ENCODE measurements at places on chromosomes 6 and 20.

DNA sequence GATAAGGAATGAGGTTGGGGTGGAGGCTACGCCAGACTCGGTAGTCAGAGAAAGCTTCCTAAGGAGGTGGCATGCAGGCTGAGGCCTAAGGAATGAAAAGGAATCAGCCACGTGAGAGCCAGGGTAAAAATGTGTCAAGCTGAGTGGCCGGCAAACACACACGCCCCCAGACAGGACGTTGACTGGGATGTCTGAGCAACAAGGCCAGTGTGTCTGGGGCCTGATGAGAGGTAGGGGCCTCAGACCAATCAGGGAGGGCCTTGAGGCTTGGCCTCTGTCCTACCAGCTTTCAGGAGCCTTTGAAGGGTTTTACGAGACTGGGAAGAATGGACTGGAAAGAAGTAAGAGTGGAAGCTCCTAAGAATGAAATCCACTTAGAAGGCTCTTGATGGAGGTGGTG lies 61.0 kb upstream of the PHACTR2 start:
- DNase-seq, result no peak

DNA sequence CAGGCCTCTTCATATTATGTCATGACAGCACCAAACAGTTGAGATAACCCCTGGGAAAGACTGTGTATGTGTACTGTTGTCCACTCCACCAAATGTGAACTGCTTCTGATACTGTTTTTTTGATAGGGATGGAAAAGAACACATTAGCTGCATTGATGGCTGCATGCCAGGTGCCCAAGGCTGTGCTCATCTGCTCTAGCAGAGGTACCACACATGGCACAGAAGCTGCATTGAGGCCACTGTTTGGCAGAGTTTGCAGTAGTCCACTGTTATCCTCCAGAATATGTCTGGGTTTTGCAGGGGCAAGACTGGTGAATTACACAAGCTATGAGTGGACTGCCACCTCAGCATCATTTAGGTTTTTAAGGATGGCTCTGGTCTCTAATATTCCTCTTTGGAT lies 28.2 kb upstream of the ELMO2 start:
- no peak for DNase-seq

GRCh38 chr20:48247961-48248360 lies 462.7 kb upstream of the SULF2 start:
- DNase-seq, result no peak

DNA sequence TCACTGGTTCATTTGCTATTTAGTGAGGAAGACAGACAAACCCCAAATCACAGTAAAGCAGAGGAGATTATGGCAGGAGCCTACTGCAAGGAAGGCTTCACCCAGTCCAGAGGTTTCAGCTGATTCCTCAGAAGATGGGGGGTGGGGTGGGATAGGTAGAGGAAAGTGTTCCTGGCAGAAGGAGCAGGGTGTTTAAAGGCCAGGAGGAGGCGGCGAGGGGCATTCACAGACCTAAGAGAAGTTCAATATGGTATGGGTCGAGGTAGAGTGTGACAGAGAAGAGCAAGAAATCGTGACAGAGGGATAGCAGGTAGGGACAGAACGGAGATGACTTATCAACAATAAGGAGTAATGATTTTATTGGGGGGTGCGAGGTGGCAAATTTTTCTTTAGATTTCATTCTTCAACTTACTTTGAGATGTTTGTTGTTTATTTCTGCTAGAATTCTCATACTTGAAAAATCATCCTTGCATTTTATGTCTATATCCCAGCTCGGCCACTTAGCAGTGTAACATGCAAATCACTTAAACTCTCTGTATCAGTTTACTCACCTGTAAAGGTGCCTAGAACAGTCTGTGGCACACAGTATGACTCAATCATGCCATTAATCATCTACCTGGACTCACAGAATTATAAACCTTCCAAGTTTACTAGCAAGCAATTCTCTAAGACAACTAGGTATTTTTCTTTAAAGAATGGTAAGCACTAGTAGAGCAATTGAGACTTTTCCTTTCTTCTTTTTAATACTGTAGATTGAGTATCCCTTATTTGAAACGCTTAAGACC lies 176.7 kb downstream of the REV3L start:
- DNase-seq, result no peak

DNA sequence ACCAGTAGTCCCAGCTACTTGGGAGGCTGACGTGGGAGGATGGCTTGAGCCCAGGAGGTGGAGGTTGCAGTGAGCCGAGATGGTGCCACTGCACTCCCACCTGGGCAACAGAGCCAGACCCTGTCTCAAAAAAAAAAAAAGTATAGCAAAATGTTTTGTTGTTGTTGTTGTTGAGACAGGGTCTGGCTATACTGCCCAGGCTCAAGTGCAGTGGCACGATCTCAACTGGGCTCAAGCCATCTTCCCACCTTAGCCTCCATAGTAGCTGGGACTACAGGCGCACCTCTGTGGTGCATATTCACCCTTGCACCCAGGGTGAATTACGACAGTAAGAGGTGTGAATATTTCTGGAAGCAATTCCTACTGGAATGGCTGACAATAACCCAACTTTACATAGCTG lies 11.4 kb upstream of the UBR2 start:
- DNase-seq, result no peak

DNA sequence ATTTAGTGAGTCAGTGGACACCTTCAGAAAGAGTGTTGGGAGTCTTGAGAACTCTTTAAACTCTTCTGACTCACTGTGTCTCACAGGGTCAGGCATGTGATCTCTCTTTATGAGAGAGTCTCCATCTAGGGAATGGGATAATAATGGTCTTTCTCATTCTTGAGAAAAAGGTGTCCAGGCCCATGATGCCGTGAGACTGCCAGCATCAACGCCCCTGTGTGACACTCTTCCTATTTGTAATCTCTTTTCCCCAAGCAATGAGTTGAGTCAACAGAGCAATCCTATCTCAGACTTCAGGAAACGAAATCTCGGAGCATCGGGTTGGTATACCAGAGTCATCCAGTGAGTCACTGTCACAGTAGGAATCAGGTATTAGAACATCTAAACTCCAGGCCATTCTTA lies 82.3 kb upstream of the BMP2 start:
- DNase-seq, result no peak

DNA sequence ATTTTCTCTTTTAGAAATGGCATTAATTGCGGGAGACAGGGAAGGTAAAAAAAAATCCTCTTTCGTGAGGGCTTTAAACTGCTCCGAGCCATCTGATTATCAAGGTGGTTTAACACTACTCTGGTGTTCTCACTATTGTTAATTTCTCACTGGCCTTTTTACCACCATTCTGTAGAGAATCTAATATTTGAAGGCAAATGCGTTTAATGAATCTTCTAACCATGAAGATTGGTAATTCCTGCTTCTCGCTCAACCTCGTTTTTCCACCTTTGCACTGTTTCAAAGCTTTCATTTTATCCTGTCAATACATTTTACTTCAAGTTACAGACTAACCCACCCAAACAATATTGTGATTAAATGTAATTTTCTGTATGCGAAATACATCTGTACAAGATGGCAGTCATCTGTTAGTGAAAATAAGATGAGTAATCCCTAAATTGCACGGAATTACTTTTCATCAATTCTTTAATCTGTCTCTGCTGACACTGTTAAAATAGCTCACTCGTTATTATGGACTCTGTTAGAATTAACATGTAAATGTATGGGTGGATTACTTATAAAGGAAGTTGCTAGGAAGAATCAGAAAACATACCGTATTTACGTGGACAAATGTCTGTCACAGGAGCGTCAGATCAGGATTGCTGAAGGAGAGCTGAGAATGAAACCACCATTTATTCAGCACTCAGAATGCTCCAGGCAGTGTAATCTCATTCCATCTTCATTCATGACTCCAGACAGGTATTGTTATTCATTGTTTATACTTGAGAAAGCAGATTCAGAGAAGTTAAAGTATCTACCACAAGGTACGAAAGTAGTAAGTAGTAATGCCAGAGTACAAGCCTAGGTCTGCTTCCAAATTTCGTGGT lies 1.1 kb upstream of the LCA5 start:
- no peak for DNase-seq

DNA sequence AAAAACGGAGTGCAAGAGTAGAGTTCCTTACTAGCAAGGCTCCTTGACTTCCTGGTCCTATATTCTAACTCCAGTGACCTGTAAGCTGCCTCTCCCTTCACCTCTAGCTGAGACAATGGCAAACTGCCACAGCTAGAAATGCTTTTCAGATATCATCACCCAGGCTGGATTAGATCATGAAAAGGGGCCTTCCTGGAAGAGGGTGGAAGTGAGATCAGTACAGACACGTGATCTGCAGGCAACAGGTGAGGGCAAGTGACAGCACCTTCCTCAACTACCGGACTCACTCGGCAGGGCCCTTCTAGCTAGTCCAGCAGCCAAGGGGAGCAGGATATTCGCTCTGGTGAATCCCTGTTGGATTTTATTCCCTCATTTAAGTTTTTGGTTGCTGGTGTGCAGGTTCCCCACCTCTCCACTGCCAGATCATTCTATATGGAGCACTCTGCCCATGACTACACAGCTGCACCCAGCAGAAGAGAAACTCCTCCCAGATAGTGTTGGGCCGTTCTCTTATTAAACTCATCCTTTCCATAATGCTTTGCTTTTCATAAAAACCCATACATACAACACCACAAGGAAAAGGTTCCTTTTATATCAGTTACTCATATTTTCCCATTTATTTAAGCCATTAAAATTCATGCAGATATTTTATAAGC lies 26.4 kb upstream of the FAM83C start:
- no peak for DNase-seq

DNA sequence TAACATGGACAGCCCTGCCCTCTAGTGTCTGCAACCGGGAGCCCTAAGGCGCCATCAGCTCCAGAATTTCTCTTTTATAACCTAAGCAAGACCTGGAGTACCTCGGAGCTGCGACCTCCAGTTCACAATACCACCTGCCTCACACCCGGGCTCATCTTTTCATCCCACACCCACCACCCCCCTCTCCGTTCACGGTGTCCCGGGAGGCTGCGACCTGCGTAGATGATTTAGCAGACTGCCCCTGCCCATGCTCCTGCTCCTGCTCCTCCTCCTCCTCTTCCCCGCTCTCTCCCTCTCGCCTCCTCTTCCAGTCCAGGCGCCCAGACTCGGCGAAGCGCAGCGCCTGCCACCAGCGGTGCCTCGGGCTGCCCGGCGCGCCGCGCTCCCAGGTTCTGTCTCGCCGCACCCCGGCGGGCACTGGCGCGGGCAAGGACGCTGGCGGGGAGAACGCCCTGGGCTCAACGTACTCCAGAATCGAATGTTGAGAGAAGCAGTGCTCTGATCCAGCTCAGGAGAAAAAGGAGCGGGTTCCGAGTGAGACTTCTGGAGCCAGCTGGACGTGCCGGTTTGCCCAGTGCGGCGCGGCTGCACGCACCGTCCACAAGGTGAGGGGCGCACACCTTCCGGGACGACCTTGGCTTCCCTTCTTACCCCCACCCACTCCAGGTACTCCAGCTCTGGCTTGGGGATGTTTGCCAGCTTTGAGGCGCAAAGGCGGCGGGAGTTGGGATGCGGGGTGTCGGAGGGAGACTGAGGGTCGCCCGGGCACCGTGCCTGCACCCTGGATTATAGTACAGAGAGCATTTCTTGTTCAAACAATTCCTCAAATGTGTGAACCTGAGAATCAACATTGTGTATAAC lies at the start of gene HTR1E:
TSS of gene HTR1E (plus strand) at position 310 of the 861 bp plus-strand sequence. CDS start 77,807 bp downstream, outside the sequence.
- DNase-seq, result no peak

DNA sequence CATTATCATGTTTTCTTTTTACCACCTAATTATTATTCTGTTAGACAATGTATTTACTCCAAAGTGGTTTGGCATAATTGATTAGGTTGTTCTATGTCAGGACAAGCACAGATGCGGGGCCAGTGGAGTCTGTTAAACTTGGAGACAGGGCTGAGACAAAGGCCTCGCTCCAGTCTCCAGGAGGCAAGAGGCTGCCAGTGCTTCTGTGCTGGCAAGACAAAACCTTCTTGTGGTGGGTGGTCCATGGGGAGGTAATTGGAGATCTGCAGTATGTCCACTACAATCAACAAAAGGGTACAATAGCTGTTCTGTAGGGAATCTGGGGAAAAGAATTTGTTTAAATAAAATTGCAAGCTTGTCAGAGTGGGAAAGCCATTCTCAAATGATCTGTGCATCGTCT lies 677.2 kb upstream of the SLC35B3 start:
- DNase-seq, result no peak

DNA sequence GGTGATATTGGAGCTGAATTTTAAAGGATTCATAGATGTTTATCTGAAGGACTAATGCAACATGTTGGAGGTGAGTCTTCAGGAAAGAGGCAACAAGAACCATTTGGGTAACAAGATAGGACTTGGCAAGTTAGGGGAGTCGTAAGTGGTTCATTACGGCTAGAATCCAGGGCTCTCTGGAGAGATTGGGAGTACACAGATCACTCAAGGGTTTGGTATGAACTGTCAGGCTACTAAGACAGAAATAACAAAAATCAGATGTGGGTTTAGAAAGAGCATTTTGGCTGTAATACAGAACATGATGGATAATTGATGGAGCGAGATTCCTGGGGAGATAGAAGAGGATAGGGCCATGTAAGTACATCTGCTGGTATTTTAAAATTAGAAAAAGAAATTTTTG lies 86.3 kb upstream of the ESR1 start:
- DNase-seq, result no peak

GRCh38 chr6:73879501-73880293 lies 183.7 kb downstream of the CD109 start:
- no peak for DNase-seq

- peak; percentile 20 for DNase-seq
Measured at GRCh38 chr6:137904822-137905617, 38.0 kb downstream of the TNFAIP3 start.

- peak; percentile 26 for DNase-seq
Measured at GRCh38 chr6:2998998-2999617, 586 bp upstream of the NQO2 start.

DNA sequence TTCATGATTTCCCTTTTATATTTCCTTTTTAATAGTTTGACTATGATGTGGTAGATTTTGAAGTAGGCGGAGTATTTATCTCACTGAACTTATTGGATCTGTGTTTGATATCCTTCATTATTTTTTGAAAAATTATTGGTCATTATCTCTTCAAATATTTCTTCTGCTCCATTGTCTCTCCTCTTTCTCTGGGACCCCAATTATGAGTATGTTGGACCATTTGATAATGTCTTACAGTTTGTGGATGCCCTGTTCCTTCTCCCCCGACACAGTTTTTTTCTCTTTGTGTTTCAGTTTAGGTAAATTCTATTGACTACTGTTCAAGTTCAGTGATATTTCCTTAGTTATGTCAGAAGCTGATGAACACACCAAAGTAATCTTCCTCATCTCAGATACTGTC lies 49.4 kb upstream of the COL10A1 start:
- no peak for DNase-seq

GRCh38 chr20:53439616-53440015 lies 154.0 kb downstream of the ZNF217 start:
- no peak for DNase-seq

- DNase-seq, result no peak
Measured at GRCh38 chr6:123804014-123804786, 535 bp downstream of the NKAIN2 start.

- no peak for DNase-seq
Measured at GRCh38 chr6:47669684-47670513, 28.5 kb upstream of the ADGRF4 start.
